ENCODE measurements at places on chromosomes 5 and 9. TPM values are rescaled to one million over a fixed set of nuclear protein-coding genes. Genes with fewer than 3 reads are reported as not detected.
A peak's percentile ranks its signal among the peaks of the same experiment; 100 is the strongest.

- no peaks in the 10 kb centered on the region for H3K27me3 ChIP-seq
- no peak for DNase-seq
- no peak overlapping the region for H3K27ac ChIP-seq
- no peaks in the 10 kb centered on the region for H3K4me1 ChIP-seq
- no peaks in the 10 kb centered on the region for H3K36me3 ChIP-seq
Observed at GRCh38 chr5:124030043-124030491, 518.1 kb downstream of the CSNK1G3 start.

Gene SPINK4
- 212 TPM for total RNA-seq

DNA sequence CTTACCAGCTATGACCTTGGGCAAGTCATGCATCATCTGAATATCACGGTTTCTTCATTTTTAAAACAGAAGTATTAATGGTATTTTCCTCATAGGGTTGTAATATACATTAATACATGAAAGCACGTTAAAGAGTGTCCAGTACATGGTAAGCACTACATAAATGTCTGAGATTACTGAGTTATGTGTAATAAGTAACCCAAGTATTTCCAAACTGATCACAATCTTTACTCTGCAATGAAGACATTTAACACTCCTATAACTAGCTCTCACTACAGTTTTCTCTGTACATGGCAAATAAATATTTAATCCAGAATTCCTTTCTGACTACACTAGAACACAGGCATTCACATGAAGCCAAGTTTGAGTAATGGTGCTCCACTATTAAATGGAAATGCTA is 4.0 kb downstream of the GLDC start:
- no peak for DNase-seq
- H3K4me3 ChIP-seq, result no peak overlapping the region
- peaks cover 24% of the 10 kb centered on the region for H3K27me3 ChIP-seq
- no peak overlapping the region for H3K27ac ChIP-seq

GRCh38 chr5:80646926-80647325 is 7.5 kb upstream of the MSH3 start:
- no peaks in the 10 kb centered on the region for H3K4me1 ChIP-seq
- H3K4me3 ChIP-seq, result no peak overlapping the region
- no peak overlapping the region for H3K27ac ChIP-seq
- DNase-seq, result no peak
- no peaks in the 10 kb centered on the region for H3K36me3 ChIP-seq
- no peaks in the 10 kb centered on the region for H3K27me3 ChIP-seq

Gene PDGFRB
- 8.6 TPM for total RNA-seq

DNA sequence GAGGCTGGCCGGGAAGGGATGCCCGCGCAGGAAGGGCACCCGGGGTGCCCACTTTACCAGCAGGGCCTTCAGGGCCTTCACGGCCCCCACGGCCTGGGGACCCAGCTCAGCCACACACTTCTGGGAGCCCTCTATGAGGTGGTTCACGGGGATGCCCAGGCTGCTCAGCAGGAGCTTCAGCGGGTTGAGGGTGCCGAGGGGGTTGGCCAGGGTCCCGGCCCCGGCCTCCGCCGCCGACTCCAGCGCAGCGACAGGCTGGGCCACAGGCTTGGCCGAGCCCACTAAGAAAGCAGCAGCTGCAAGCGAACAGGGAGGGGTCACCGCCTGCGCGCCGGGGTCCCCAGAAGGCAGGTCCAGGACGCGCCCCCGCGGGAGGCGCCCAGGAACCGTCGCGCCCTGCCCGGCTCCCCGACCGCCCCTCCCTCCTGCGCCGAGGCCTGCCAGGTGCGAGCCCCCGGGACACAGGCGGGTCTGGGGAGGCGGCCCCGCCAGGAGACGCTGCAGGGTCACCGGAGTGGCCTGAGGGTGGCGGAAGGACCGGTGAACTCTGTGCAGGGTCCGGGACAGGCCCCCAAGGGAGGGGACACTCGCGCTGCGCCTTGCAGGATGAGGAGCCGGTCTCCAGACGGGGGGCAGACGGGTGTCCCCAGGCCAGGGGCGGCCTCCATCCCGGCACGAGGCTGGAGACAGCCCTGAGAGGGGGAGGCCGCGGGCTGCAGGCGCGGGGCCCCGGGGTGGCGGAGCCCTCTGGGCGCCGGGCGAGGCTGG is 572 bp downstream of the SCGB3A1 start:
- no peak overlapping the region for H3K4me3 ChIP-seq
- no peaks in the 10 kb centered on the region for H3K36me3 ChIP-seq
- peaks cover 27% of the 10 kb centered on the region for H3K27me3 ChIP-seq
- no peaks in the 10 kb centered on the region for H3K4me1 ChIP-seq
- no peak for DNase-seq

Gene TPM2
- total RNA-seq, result 321 TPM

GRCh38 chr9:79801459-79801858 is 229.7 kb downstream of the TLE4 start:
- no peak for DNase-seq
- no peaks in the 10 kb centered on the region for H3K36me3 ChIP-seq
- H3K27ac ChIP-seq, result no peak overlapping the region
- H3K4me1 ChIP-seq, result no peaks in the 10 kb centered on the region
- no peak overlapping the region for H3K4me3 ChIP-seq

Gene PANK3
- total RNA-seq, result 190 TPM

DNA sequence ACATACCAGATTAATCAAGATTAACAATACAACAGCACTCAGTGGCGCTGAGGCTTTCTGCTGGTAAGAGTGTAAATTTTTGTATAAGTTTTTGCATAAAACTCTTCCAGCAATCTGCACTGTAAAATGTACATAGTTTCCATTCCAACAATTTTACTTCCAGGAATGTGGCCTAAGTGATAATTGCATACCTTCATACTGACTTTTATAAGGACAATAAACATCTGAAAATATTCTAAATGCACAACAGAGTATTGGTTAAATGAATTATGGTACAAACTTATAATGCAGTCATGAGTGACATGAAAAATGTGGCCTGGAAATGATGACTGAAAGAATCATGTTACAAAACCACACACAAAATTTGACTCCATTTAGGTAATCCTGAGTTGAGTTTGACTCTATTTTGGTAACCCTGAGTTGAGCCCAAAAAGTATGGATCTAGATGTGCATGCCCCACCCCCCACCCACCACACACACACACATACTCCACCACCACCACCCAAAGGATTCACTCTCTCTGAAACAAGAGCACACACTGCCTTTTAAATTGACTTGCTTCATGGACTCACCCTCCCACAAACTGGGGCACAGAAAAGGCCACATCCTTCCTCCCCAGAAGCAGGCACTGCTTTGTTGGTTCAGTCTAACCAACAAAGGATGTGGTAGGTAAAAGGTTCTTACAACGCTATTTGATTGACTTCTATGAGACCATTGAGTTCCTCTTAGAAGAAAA is 137.6 kb downstream of the SUSD1 start:
- H3K27me3 ChIP-seq, result no peaks in the 10 kb centered on the region
- H3K4me1 ChIP-seq, result no peaks in the 10 kb centered on the region
- no peak overlapping the region for H3K4me3 ChIP-seq
- peak; percentile 18 for DNase-seq

GRCh38 chr5:1033178-1033577 is 24.6 kb downstream of the NKD2 start:
- no peak for DNase-seq
- no peaks in the 10 kb centered on the region for H3K36me3 ChIP-seq
- H3K4me1 ChIP-seq, result no peaks in the 10 kb centered on the region
- H3K27me3 ChIP-seq, result no peaks in the 10 kb centered on the region

GRCh38 chr5:1558944-1559343 is 35.2 kb upstream of the LPCAT1 start:
- H3K27me3 ChIP-seq, result no peaks in the 10 kb centered on the region
- H3K4me1 ChIP-seq, result no peaks in the 10 kb centered on the region
- no peak overlapping the region for H3K4me3 ChIP-seq
- no peak overlapping the region for H3K27ac ChIP-seq
- no peak for DNase-seq

DNA sequence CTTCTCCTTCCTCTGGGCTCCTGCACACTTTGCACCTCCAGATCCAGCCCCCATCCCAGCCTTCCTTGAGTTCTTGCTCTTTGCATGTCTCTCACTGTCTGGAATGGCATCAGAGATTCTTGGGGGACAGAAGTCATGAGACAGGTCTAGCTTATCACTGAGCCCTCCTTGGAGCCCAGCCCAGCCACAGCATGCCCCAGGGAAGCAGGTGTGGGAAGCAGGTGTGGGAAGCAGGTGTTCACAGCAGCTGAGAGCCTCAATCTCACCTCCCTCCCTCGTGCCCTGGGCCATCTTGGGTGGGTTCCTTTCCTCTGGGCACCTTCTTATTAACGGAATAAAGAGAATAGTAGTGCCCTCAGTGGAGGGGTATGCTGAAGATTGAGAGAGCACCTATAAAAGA is 27.2 kb downstream of the SLC6A7 start:
- H3K4me3 ChIP-seq, result no peak overlapping the region
- peak overlapping the region; percentile 75 for H3K27ac ChIP-seq
- H3K36me3 ChIP-seq, result no peaks in the 10 kb centered on the region
- no peaks in the 10 kb centered on the region for H3K27me3 ChIP-seq
- peaks cover 6% of the 10 kb centered on the region for H3K4me1 ChIP-seq

GRCh38 chr5:65728218-65728617 is 6.2 kb downstream of the NLN start:
- H3K4me3 ChIP-seq, result no peak overlapping the region
- no peak overlapping the region for H3K27ac ChIP-seq
- no peak for DNase-seq
- no peaks in the 10 kb centered on the region for H3K27me3 ChIP-seq
- no peaks in the 10 kb centered on the region for H3K36me3 ChIP-seq

Gene SURF6
- 16.0 TPM for total RNA-seq

Gene CNTNAP3B
- 2.5 TPM for total RNA-seq

- H3K4me3 ChIP-seq, result peak overlapping the region; percentile 57
- DNase-seq, result peak; percentile 53
- no peaks in the 10 kb centered on the region for H3K36me3 ChIP-seq
- H3K27me3 ChIP-seq, result peaks cover 61% of the 10 kb centered on the region
- H3K27ac ChIP-seq, result peak overlapping the region; percentile 52
- H3K4me1 ChIP-seq, result peaks cover 6% of the 10 kb centered on the region
Observed at GRCh38 chr5:93578813-93579691, 2.0 kb downstream of the NR2F1-AS1 start.

Gene TMEM267
- total RNA-seq, result 7.3 TPM

DNA sequence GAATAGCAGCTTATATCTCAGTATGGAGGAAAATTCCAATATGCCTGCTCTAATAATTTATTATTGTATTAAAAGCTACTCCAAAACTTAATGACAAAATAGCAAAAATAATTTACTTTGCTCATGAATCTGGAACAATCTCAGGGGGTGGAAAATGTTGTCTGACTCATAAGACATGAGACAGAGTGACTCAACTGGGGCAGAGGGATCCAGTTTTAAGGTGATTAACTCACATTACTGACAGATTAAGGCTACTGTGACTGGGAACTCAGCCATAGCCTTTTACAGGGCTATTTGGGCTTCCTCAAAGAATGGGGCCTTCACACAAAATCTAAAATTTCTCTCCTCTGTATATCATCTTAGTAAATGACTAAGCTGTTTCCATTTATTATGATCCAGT is 1172.9 kb downstream of the CDH12 start:
- no peak overlapping the region for H3K4me3 ChIP-seq
- no peaks in the 10 kb centered on the region for H3K4me1 ChIP-seq
- no peak overlapping the region for H3K27ac ChIP-seq
- no peaks in the 10 kb centered on the region for H3K27me3 ChIP-seq

Gene NMUR2
- total RNA-seq, result not detected
